ENCODE measurements at places on chromosomes 3 and 15.
A peak's percentile ranks its signal among the peaks of the same experiment; 100 is the strongest.

DNA sequence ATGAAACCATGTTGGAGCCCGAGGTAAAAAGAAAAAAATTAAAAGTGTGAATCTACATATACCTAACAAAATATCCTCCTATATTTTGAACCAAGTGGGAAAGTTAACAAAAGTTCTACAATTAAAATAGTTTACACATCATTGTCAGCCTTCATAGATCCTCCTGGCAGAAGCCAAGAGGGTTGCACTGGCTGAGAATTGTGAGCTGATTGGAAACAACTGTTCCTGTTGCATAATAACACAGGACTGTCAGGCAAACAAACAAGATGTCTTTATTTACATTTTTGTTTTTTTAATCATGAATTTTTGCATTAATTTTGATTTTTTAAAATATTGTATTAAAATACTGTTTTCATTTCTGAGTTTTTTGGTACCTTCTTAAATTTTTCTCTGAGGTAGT, 215.2 kb upstream of the MME start:
- DNase-seq, result no peak

DNA sequence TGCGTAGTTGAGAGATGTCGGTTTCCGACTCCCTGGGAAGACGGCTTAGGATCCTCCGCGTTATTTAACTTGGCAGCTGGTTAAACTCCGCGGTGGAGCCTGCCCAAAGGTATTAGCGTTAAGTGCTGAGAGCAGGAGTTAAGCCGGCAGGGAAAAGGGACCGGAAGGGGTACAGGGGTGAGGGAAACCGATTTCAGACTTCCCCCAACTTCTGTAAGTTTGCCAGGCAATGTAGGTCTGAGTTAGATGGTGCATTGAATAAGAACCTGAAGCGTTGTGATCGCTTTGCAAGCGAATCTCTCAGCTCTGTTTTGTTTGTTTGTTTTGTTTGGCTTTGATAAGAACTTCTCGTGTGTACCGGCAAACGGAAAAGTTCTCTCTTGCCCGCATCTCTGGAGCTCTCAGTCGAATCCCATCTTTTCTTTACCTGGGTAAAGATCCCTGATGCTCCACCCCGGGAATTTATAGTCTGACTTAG, 6.0 kb upstream of the FEZF2 start:
- DNase-seq, result no peak

GRCh38 chr15:75508840-75509532, 57.5 kb upstream of the SIN3A start:
- peak; percentile 77 for DNase-seq

GRCh38 chr3:113954091-113954685, 6.4 kb downstream of the ZDHHC23 start:
- no peak for DNase-seq

DNA sequence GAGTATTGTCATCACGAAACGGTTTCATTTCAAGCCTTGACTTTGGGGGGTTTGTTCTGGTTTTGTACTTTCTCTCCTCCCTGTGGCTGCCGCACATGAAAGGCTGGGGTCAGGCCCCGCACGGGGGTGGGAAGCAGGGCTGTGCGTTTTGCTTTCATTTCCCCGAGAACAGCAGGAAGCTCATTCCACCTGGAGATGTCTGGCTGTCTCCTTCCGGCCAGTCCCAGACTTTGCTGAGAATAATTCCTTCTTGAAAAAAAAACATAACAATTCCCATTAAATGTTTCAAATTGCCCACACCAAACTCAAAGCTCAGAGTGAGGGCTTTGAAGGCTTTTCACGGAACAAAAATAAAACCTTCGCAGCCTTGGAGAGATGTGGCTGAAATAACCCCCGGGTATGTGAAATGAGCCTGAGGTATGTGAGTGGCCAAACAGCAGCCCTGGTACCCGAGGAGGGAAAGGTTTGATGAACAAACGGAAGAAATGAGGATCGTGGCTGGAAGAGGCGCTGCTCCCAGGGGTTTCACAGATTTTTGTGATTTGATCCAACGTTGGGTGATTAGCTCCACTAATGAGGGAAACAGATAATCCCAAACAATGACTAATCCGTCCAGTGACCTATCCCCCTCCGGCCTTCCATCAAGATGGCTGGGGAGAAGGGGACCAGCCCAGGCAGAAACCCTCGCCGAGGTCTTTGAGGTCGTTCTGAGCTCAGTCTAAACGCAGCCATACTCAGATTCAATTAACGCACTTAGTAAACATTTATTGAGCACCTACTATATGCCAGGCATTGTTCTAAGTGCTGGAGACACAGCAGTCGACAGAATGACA, 126.9 kb upstream of the MEF2A start:
- DNase-seq, result no peak

GRCh38 chr3:58163234-58163633, 47.5 kb downstream of the DNASE1L3 start:
- DNase-seq, result no peak

DNA sequence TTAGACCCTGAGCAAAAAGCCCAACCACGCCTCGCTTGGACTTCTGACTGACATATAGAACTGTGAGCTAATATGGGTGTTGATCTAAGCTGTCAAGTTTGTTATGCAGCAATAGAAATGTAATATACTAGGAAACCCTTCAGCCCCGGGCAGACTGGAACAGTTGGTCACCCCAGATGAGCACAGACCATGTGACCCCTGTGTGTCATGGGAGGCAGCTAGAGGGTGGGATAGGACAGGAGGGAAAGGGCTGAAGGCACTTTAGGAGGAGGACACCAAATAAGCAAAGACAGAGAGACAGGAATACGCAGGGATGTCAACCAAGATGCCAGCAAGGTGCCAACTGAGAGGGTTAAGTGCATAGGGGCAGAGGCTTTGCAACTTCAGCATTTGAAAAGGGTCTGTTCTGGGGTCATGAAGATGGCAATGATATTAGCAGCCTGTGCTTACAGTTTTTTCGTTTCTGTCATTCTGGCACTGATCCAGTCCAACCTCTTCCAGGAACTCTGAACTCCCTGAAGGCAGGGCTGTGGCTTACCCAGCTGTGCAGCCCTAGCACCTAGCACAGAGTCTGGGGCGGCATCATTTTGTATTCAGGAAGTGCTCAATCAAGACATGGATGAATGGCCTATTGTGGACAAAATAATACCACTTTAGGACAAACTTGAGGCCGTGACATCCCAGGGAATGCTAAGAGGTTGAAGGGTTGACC, 51.4 kb downstream of the HES1 start:
- DNase-seq, result peak; percentile 48

- no peak for DNase-seq
These were observed 344.2 kb upstream of the ROPN1 start for GRCh38 chr3:124336067-124336656.

GRCh38 chr3:194274424-194275085, 76.6 kb downstream of the CPN2 start:
- DNase-seq, result no peak

DNA sequence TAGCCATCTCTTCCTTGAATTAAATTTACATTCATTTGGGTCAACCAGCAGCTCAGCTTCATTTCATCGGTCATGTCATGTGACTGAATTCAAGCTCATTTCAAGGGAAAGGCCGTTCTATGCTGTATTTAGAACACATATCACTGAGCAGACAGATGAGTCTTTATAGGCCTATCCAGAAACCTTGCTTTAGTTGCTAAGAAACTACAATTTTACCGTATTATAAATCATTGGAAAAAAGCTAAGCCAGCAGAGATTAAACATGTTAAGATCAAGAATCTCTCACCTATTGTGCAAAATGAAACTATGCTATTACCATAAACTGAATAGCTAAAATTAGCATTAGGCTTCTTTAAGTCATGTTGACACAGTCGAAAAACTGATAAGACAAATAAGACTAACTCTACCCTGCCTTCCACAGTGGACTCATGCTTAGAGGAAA, 2.2 kb downstream of the NPTN start:
- no peak for DNase-seq

DNA sequence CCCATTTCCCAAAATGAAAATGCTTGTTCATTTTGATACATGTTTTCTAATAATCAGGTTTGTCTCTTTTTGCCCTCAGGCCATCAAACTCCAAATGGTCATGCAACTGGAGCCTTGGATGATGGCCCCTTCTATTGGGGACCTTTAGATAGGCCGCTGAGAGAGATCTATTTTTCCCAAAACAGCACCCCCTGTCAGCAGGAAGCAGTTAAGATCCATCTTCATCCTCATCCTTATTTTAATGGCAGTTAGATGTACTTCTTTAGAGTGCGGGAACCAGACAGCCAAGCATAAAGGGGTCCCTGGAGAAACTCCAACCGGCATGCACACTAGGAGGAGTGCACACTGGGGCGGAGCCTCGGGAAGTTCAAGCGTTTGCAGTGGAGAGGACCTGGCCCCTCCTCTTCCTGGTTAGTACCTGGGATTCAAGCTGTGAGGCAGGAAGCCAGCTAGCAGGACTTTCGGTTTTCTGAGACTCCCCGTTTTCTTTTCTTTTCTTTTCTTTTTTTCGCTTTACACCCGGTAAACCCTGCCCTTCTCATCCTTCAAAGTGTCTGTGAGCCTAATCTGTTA, 31.9 kb upstream of the STRIT1 start:
- DNase-seq, result no peak

DNA sequence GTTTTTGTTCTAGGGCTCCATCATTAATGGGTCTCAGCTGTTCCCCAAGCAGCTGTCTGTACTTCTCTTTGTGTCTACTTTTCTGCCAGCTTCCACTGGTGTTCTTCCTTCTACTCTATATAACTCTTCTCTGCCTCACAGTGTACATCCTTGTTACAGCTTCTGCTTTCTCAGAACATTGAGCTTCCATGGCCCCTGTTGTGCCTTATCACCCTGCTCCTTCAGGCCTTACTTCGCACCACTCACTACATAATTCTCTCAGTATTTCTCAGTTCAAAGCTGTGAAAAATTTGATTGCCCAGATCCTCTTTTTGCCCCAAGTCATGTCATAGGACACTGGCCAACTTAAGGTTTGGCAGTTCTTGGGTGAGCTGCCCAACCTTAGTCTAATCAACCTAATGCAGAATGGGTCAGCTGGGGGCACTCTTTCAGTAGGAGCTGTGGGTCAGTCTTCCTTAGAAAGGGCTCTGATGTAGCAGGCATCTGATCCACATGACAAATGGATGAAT, 28.9 kb downstream of the CSTA start:
- peak; percentile 68 for DNase-seq

DNA sequence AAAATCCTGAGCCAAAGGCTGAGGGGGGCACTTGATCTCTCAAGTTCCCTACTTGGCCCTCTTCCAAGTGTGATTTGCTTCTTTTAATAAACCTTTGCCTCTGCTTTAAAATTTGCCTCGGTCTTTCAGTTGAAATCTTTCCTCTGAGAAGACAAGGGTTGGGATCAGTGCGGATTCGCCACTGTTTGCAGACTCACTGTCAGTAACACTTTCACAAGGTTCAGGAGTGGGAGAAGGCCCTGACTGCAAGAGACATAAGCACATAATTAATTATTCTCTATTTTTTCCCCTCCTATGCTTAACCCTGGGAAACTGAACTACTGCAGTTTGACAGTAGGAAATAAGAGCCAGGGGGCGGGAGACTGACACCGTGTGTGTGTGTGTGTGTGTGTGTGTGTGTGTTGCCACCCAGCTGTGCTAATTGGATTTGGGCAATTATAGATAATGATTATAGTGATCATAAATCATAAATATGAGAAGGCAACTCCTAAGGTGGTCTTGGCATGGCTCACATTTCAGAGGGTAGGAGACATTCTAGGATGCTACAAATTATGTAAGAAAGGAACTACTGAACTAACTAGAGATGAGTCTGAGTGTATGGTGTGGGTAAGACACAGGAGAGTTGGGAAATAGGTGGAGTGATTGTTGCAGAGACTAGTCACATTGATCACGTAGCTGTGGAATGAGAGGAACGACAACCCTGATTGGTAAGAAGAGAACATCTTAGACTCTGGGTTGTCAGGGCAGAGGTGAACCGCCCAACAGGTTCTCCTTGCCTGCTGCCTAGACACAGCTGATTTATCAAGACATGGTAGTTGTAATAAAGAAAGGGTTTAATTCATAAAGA, 5.5 kb upstream of the ZNF662 start:
- DNase-seq, result no peak

- peak; percentile 88 for DNase-seq
These were observed 77.7 kb downstream of the OCA2 start for GRCh38 chr15:28021281-28022039.

- DNase-seq, result no peak
These were observed 94.2 kb upstream of the ACP3 start for GRCh38 chr3:132222868-132223538.

GRCh38 chr3:36212251-36212650, 168.1 kb upstream of the STAC start:
- peak; percentile 37 for DNase-seq

DNA sequence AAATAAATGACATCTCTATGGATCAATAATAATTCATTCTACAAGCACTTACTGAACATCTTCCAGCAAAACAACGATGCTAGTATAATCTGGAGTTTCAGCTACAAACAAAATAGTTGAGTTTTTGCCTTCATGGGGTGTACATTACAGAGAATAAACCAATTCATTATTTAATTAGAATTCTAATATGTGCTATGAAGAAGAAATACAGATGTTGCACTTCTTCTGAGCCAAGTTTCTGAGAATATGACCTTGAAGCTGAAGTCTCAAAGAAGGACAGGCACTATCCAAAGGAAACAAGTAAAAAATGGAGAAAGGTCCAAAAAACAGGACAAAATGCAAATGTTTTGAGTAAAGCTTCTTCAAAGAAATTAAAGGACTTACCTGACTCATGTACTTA, 94.2 kb downstream of the SENP7 start:
- no peak for DNase-seq

DNA sequence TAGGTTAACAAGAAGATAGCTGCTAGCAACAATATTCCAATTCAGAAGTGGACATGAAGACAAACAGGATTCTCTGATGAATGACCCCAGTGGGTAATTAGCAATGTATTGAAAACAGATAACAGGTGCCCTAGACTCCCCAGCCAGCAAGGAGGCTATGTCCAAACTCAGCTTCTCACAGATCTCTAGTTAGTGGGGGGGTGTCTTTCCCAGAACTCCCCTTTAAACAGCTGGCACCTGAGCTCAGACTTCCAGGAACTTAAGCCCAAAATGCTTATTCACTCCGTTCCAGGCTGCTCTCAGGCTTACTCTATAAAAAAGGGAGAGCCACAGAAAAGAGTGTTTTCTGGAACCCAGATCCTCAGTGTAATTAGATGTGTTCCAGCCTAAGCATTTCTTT, 423.0 kb upstream of the THBS1 start:
- DNase-seq, result no peak

Data from hematopoietic multipotent progenitor cell treated with erythropoietin and hydrocortisone succinate and interleukin-3 and kit ligand, for 4 days (in vitro differentiated cells).